ENCODE measurements at places on chromosomes 13 and 19. TPM values are rescaled to one million over a fixed set of nuclear protein-coding genes. Genes with fewer than 3 reads are reported as not detected.

DNA sequence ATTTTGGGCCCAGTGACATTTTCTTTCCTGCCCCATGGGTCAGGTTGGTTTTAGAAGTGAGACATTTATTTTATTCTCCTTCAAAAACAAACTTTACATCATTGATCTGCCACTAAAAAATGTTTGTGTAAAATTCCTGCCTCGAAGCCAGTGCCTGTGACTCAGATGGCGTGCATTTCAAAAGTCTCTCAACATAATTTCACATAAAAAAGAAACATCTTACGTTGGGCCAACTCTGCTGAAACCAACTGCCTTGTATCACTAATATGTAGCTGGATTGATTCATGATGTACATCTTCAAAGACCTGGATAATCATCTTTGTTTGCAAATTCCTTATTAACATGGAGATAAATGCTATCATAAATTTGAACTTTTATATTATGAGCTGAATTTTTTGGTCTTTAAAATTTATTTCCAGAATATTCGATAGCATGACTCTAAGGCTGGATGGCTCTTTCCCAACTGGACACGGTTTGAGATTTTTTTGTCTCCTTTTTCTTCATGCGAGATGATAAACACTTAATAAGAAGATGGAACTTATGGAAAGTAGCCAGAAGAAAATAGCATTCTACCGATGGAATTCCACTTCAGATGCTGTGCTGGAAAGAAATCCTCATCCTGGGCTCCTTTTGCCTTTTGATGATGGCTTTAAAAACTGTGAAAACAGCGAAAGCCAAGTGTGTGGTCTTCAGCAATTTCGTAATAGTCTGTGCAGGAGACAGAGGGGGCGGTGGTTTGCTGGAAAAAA is 420.5 kb downstream of the FGF9 start:
- DNase-seq: no peak

- no peak for DNase-seq
Measured at GRCh38 chr19:43300876-43301765, 31.8 kb upstream of the PSG9 start.

- peak; percentile 38 for DNase-seq
Measured at GRCh38 chr13:109715902-109716301, 70.5 kb downstream of the IRS2 start.

DNA sequence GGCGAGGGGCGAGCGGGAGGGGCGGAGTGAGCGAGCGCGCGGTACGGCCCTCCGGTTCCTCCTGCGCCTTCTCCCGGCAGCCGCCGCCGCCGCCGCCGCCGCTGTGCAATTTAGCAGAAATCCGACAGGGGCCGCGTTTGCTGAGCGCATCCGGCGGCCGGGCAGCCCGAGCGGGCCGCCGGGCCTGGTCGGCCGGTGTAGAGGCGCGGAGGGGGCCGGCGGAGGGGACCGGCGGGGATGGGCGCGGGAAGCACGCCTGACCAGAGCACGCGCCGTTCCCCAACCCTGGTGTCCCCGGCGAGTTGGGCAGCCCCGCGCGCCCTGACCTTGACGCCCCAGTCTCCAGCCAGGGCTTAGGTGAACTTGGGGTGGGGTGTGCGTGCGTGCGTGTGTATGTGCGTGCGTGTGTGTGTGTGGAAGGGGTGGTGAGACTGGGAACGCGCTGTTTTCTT is 144.5 kb upstream of the ZNF536 start:
- peak; percentile 94 for DNase-seq

DNA sequence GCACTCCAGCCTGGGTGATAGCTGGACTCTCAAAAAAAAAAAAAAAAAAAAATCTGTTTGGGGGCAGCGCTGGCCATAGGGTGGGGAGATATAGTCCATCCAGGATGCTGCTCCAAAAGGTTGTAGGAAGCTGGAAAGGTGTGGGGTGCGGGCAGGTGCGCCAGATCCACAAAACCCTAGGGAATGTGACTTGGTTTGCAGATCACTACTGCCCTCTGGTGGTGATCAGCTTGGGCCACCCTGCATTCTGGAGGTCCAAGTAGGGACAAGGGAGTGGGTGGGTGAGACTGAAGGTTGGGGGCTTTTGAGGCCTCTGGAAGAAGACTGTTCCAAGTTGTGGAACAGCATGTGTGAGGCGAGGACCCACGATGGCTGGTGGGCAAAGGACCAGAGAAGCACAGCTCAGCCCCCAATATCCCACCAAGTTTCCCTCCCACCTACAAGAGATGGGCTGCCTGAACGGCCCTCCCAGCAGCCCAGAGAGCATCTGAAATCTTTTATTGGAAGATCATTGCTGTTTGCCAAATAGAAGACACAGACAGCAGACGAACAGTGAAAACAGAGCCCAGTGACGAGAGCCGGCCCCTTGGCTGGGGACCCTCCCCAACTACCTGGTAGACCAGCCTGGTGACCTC is 10.4 kb upstream of the TYK2 start:
- peak; percentile 81 for DNase-seq

Gene NPAS1
- 1.2 TPM for total RNA-seq

Gene PPM1N
- 2.4 TPM for total RNA-seq

Gene HSPB6
- not detected for total RNA-seq

Gene DKKL1
- 5.6 TPM for total RNA-seq

Gene GPR18
- not detected for total RNA-seq

Measured in neural progenitor cell (in vitro differentiated cells).